Stimulated activated CD4-positive, alpha-beta T cell treated with anti-CD3 and anti-CD28 coated beads, Interleukin-2, amount 100 ng/mL, for 24 hours (primary cell): ENCODE measurements at places on chromosomes 3 and 15.

- no peak for DNase-seq
Observed at GRCh38 chr3:46114323-46114988, 87.2 kb upstream of the XCR1 start.

GRCh38 chr15:48427960-48428547 lies 96.8 kb downstream of the DUT start:
- DNase-seq = no peak

DNA sequence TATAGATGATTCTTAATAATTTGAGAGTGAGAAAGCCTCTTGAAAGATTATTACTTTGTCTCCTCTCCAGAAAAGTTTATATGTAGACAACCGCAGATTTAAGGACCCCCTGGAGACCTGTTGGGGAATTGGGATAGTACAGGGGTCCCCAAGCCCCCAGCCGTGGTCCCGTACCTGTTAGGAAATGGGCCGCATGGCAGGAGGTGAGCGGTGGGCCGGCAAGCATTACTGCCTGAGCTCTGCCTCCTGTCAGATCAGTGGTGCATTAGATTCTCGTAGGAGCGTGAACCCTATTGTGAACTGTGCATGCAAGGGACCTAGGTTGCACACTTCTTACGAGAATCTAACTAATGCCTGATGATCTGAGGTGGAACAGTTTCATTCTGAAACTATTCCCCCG lies 78.3 kb downstream of the PFN2 start:
- no peak for DNase-seq

- no peak for DNase-seq
Observed at GRCh38 chr3:153078826-153079225, 83.2 kb upstream of the RAP2B start.

DNA sequence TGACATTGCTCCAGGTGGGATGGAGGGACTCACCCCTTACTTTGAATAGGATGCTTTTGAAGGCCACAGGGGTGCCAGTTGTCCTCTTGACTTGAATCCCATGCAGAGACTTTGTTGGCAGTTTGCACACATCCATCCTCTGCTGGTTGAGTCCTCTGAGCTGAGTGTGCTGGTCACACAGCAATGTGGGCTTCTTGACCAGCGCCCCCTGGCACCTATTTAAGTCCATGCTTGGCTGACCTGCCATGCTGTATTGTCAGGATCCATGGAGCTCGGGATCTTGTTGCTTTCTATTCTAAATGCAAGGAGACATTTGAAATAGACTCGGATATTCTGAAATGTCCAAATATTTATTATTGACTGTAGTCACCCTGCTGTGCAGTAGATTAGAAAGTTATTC lies 19.8 kb downstream of the RAB7A start:
- no peak for DNase-seq

DNA sequence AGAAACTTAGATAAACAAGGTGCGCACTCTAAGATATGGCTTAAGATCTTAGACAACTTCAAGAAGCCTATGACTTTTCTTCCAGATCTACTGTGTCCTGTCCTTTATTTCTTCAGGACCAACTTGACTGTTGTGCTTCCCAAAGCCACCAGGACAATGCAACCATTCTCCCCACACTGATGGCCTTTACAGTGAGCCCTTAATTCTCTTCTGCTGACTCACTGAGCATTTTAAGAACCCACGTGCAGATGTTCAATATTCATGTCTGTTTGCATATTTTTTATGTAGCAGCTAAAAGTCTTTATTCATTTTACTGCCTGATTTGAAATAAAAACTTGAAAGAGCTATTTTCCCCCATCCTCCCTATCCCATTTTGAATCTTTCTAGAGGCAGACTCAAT lies 103.3 kb upstream of the SLC2A2 start:
- no peak for DNase-seq

GRCh38 chr15:78737187-78737820 lies 74.0 kb downstream of the ADAMTS7 start:
- DNase-seq = no peak

- no peak for DNase-seq
Observed at GRCh38 chr3:50124052-50124799, 30.9 kb upstream of the SEMA3F start.

DNA sequence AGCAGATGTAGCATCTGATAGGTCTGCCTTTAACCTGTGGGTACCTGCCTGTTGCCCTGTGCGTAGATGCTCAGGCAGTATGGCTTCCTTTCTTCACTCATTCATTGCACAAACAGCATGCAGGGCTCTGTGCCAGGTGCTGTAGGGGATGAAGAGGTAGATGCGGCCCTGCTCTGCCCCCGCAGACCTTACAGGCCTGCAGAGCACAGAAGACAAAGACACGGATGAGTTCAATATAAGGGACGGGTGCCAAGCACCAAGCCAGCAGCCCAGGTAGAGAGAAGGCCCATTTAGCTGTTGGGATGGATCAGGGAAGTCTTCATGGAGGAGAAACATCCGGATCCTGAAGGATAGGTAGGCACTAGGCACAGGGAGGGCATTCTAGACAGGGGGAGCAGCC lies 69.4 kb downstream of the AAGAB start:
- no peak for DNase-seq

- no peak for DNase-seq
Observed at GRCh38 chr3:190000861-190001196, 119.9 kb downstream of the P3H2 start.

GRCh38 chr15:84755736-84756527 lies 7.5 kb downstream of the ZNF592 start:
- DNase-seq = no peak

GRCh38 chr3:141391298-141391990 lies 23.1 kb downstream of the ZBTB38 start:
- DNase-seq = no peak

DNA sequence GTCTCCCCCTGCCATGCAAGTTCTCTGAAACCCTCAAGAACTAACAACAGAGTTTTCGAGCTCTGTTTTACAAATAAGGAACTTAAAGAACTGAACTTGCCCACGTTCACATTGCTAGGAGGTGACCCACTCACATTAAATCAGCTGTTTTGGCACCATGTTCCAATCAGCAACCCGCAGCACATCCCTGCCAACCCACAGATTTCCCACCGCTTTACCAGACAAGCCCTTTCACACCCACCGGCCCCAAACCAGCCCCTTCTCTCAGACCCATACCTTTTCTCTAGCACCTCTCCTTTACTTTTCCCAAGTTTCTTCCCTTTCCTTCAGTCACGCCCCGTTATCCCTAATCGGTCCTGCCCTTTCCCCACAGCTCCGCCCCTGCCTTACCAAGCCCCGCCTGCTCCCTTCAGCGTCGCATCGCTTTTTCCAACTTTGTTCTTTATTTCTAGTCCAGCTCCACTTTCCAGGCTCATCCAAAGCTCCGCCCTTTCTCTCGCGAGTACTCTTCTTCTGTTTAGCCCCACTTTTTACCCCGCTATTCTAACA lies 804 bp upstream of the BRPF1 start:
- DNase-seq = no peak

GRCh38 chr3:187150599-187150998 lies 11.3 kb upstream of the RPL39L start:
- peak; percentile 76 for DNase-seq

DNA sequence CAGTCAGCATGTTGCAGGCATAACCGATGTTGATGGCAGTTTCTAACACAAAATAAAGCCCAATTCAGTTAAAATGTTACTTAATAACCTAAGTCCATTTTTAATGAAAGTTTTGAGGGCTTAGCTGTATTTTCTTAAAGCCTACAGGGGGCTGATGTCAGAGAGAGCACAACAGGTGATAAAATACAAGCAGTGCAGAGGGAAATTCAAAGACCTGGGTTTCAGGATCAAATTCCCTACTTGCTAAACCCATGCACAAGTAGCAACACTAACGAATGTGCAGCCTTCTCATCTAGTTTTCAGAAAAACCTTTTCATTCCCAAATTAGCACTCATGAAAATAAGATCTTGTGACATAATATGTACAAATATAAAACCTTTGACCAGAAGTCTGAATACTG lies 202.0 kb downstream of the ATP8B4 start:
- no peak for DNase-seq

DNA sequence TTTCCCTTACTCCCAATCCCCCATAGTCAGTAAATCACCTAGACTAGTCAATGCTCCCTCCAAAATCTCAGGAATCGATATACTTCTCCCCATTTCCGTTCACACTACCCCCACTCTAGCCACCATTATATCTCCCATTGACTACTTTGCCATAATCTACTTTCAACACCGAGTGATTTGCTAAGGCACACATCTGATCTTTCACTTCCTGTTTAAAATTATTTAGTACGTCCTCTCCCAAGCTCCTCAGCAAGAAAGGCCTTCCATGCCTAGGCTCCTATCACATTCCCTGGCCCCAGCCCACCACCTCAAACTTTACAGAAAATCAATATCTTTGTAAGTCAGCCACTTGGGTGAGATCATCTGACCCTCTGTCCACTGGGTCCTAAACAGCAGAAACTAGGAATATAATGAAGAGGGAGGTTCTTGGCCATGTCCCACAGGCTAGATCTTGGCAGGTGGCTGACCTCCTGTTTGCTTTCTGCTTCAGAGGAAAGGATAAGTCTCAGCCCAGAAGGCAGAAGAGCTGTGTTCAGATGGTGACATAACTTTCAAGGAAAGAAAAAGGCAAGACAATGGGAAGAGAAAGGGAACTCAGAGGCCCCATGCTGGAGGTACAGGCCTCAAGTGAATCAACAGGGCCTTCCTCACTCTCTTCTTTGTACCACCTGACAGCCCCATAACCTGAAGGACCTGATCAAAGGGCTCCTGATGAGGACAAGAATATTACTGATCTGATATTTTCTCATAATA lies 103.0 kb downstream of the RPL22L1 start:
- no peak for DNase-seq

DNA sequence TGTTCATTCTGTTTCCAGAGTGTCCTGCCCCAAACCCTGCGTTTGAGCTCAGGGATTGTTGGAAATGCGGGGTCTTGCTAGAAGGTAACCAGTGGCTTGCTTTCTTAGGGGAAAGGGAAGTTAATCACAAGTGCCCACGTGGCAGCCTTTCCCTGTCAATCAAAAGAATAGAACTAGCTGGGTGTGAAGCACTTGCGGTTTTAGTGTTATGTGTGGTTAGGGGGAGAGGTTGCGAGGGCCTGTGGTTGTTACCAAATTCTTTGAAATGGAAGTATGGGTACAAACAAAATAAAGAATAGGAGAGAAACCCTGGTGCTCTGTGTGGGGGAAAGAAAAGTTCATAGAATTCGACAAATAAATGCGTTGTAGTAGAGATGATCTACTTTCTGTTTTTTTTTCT lies 67.6 kb downstream of the FNDC3B start:
- peak; percentile 46 for DNase-seq

DNA sequence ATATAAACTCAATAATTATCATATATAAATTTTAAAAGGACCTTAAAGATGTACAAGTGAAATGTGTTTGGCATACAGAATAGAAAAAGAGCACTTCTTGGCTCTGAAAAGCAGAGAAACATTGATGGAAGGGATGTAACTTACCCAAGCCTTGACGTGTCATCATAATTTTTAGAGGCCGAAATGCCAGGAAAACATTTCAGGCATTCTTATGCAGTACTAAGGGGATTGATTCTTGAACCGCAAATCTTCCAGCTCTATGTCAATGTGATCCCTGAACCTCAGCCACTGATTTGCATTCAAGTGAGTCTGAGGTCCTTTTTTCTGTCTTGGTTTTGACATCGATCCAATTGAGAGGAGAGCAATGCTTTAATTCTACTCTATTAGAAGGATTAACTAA lies 97.8 kb downstream of the CLDN1 start:
- DNase-seq = no peak

DNA sequence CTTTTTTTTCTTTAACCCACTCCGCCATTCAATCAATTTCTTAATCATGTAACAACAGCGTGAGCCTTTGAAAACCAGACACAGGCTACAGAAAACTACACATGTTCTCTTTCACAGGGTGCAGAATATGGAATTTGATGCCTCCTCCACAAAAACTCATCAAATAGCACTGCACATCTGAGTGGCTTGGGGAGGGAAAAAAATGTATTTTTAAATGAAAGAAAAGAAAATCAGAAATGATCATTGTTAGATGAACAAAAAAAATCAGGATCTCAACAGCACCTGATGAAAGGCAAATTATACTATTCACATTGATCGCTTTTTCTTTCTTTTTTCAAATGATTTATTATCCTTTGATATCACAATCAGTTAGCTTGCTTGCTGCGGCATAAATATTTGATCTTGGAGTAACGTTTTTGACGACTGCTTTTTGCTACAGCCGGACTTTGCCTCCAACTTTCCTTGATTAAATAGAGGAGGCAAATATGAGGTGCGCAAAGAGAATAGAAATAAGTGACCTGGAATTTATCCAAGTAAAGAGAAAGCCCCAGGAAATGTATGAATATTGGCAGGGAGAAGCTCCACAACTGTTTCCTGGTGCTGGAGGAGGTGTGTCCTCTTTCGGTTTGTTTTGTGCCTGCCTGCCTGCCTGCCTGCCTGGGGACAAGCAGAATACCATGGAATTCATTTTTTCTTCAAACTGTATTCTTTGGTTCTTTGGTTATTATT lies 63.1 kb downstream of the EDEM1 start:
- DNase-seq = no peak

GRCh38 chr3:191120447-191121298 lies 78.4 kb upstream of the OSTN start:
- DNase-seq = no peak

DNA sequence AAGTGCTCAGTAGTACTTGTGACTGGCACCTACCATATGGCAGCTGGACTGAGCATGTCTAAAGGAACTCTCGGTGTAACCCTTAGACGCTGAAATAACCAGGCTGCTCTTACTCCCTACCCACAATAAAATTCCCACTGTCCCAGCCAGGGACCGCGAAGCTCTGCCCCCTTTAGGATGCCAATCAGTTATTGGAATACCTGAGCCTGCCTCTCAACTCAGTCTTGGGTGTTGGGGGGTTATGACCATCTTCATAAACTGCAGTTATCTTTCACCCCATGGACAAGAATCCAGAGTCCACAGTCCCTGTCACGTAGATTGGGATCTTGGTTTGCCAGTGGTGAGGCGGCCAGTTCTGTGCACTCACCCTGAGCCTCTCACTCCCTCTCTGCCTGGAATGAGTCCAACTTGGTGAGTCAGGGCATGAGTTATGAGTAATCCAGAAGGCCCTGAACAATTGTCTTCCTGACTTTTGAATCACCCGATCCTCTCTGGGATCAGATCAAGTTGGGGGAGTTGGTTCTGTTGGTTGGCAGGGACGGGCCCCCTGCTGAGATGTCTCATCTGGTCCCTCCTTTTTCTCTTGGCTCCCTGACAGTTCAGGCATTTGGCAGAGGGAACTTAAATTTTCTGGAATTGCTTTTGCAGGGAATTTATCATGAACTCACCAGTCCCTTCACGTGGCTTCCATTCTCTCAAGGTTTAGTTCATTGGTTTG lies 120.1 kb upstream of the UBE2E1 start:
- no peak for DNase-seq

DNA sequence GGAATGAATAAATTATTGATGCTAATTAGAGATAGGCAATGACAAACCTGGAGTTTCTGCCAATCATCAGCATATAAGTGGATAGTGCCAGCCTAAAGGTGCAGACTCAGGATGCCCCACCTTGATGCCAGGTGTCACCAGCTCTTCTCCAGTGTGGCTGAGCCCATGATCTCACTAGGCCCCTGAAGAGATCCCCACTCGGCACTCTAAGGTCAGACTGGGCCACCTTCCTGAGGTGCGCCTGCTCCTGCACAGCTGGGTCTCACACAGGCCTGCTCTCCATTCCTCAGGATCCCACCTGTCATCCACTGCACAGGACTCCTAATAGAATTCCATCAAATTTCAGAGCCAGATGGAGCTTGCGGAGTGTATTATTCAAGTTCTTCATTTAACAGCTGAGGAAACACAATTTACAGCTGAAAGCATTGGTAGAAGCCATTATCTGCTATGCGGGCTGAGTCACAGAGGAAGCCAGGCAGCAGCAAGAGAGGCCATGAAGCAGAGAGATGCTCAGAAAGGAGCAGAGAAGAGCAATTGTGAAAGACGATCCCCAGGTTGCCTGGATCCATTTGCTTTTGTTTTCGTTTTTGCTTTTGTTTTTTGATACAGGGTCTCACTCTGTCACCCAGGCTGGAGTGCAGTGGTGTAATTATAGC lies 25.1 kb upstream of the FSTL1 start:
- DNase-seq = no peak
